ENCODE measurements at places on chromosomes 12 and 14.

GRCh38 chr12:78167510-78167909 lies 336.8 kb downstream of the NAV3 start:
- DNase-seq: no peak

- no peak for DNase-seq
These were observed 390.7 kb downstream of the C12orf75 start for GRCh38 chr12:105721051-105721825.

DNA sequence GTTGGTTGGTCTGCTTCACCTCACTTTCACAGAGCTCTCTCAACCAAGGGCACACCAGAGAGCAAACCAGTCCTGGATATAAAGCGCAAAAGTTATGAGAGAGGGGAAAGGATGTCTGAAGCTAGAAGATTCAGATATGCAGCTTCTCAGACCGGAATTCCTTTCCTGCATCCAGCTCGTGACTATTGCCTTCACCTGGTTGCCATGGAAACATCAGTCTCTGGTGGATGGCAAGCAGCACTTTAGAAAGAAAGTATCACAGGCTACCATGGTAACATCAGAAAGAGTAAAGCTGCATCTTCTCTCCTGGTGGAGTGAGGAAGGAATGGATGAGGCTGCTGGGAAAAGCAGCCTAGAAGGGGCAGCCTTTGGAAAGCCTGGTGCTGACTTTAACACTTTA lies 13.7 kb downstream of the REM2 start:
- DNase-seq: no peak

GRCh38 chr12:72273851-72274351 lies 1.7 kb downstream of the TRHDE start:
- no peak for DNase-seq

DNA sequence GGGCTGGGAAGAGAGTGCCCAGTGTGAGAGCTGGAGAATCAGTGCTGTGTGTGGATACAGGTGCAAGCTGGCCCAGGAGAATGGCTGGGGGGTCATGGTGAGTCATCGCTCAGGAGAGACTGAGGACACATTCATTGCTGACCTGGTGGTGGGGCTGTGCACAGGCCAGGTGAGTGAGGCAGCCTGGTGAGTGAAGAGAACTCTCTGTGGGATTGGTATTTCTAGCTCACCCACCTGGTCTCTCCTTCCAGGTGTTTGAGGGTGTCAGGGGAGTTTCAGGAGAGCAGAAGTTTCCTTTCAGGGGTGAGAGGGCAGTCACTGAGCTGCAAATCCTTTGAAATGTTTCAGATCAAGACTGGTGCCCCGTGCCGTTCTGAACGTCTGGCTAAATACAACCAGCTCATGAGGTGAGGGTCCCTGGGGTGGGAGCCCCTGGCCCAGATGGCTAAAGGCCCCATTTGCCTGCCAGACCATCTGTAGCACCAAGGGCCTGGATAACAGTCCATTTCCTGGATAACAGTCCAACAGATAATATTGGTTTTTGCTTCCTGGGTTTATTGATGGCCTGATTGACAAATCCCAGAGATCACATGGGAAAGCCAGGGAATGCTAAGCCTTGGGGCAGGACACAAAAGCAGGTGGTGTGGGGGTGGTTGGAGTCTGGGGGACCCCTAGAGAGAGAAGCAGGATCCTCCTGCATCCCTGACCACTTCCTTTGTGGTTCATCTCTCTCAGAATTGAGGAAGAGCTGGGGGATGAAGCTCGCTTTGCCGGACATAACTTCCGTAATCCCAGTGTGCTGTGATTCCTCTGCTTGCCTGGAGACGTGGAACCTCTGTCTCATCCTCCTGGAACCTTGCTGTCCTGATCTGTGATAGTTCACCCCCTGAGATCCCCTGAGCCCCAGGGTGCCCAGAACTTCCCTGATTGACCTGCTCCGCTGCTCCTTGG lies 5.5 kb upstream of the ATN1 start:
- DNase-seq: no peak

All from left hindlimb (tissue), 1 donor.